Naive thymus-derived CD4-positive, alpha-beta T cell (primary cell): ENCODE measurements at places on chromosomes 3 and 15. TPM values are rescaled to one million over a fixed set of nuclear protein-coding genes. Genes with fewer than 3 reads are reported as not detected.

DNA sequence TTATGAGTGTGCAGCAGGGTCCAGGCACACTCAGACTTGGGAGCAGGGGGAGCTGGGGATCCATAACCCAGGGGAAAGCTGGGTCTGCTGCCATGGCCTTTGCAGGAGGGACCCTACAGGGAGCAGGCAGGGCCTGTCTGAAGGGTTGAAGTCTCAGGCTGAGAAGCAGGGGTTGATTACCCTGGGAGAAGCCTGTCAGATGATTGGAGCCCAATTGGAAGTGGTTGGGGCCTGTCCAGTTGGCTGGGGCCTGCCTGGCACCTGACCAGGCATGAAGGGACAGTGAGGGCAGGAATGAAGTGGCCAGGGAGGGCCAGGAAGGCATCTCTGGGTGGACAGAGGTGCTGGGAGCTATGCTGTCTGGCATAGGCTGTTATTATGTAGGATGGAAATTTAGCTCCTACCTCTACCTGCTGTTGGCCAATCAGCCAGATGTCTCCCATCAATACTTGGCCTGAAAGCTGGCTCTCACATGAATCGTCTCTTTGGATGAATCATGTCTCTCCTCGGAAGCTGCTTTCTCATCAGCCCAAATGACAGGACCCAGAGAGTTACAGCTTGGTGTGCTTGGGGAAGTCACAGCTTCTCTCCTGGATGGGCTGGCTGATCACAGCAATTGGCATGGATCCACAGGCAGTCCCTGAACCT, 27.4 kb upstream of the SLCO2A1 start:
- no peaks in the 10 kb centered on the region for H3K27me3 ChIP-seq
- H3K27ac ChIP-seq, result no peak overlapping the region
- no peak for DNase-seq
- H3K4me3 ChIP-seq, result no peak overlapping the region
- H3K36me3 ChIP-seq, result no peaks in the 10 kb centered on the region
- H3K4me1 ChIP-seq, result no peaks in the 10 kb centered on the region

DNA sequence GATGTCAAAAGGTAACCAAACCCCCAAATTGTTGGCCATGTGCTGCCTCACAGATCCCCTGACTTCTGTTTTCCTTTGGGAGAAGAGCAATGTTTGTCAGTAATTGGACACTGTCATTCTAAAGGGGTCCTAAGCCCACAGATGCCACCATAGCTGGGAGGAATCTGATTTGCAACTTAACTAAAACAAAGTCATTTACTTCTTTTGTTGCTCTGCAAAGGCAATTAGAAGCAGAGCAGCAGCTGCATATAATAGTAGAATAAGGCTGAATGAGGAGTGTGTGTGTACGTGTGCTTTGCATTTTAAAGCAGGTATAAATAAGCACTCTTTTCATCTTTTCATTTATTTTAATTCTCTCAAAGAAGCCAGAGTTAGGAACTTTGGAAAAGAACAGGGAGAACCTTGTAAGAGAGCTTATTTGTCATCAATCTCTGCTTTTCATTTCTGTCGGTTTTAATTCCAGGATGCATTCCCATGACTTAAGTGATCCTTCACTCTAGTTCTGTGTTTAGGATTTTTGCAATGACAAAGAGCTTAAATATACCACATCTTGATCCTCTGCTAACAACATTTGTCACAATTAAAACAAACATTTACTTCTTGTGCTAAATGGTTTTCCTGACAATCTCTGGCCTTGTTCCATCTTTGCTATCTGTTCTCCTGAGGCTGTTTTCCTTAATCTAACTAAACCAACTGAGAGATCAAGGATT, 530.2 kb upstream of the CBLB start:
- H3K4me1 ChIP-seq, result no peaks in the 10 kb centered on the region
- no peak for DNase-seq
- H3K27me3 ChIP-seq, result no peaks in the 10 kb centered on the region

GRCh38 chr3:38088126-38089078, 48.5 kb downstream of the ACAA1 start:
- no peak overlapping the region for H3K27ac ChIP-seq
- no peaks in the 10 kb centered on the region for H3K4me1 ChIP-seq
- no peaks in the 10 kb centered on the region for H3K27me3 ChIP-seq
- H3K36me3 ChIP-seq, result no peaks in the 10 kb centered on the region
- DNase-seq, result no peak

- no peaks in the 10 kb centered on the region for H3K4me1 ChIP-seq
- no peak for DNase-seq
- no peak overlapping the region for H3K4me3 ChIP-seq
- H3K27ac ChIP-seq, result no peak overlapping the region
- no peaks in the 10 kb centered on the region for H3K27me3 ChIP-seq
Observed at GRCh38 chr3:177764377-177764912, 567.2 kb upstream of the TBL1XR1 start.

- H3K4me1 ChIP-seq, result no peaks in the 10 kb centered on the region
- H3K36me3 ChIP-seq, result no peaks in the 10 kb centered on the region
Observed at GRCh38 chr15:55999658-56000057, 6.2 kb upstream of the NEDD4 start.

Gene MKRN2
- total RNA-seq, result 32.9 TPM

Gene NR1I2
- total RNA-seq, result 0.62 TPM

Gene ITPKA
- total RNA-seq, result 0.20 TPM
